AG09309 (cell line): ENCODE measurements at places on chromosomes 16 and 17.
A peak's percentile ranks its signal among the peaks of the same experiment; 100 is the strongest.

DNA sequence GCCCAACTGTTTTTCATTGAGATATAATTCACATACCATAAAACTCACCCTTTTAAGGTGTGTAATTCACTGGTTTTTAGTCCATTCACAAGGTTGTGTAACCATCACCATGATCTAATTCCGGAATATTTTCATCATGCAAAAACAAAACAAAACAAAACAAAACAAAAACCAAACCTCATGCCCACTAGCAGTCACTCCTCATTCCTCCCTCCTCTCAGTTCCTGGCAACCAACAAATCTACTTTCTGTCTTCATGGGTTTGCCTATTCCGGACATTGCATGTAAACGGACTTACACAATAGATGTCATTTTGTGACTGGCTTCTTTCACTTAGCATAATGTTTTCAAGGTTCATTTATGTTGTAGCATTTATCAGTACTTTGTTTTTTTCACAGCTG is 4.5 kb upstream of the NOD2 start:
- DNase-seq = no peak

DNA sequence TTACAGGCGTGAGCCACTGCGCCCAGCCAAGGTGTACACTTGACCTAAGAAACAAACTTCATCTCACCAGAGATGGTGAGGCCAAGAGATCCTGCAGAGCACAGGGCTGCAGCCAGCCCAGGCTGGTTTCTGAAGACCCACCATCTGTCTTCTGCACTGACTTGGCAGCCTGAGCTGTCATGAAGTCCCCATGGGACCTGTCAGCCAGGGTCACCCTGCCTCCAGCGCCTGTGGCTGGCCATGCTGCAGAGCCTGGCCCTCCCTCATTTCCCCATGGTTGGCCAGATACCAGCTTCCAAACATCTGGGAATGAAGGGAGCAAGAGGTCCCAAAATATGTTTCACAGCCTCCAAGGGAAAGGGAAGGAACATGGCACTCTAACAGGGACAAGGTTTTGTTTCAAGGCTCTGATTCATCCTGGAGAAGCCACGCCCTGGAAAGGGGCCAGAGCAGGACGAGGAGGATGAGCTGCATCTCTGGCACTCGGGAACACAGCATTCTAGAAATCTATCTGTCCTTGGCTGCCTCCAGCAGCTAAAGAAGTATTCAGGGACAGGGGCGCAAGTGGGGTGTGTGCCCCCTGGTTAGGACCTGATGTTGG is 45.3 kb downstream of the DDX19A start:
- DNase-seq = peak; percentile 24

GRCh38 chr16:51544851-51545467 is 393.9 kb upstream of the SALL1 start:
- no peak for DNase-seq

DNA sequence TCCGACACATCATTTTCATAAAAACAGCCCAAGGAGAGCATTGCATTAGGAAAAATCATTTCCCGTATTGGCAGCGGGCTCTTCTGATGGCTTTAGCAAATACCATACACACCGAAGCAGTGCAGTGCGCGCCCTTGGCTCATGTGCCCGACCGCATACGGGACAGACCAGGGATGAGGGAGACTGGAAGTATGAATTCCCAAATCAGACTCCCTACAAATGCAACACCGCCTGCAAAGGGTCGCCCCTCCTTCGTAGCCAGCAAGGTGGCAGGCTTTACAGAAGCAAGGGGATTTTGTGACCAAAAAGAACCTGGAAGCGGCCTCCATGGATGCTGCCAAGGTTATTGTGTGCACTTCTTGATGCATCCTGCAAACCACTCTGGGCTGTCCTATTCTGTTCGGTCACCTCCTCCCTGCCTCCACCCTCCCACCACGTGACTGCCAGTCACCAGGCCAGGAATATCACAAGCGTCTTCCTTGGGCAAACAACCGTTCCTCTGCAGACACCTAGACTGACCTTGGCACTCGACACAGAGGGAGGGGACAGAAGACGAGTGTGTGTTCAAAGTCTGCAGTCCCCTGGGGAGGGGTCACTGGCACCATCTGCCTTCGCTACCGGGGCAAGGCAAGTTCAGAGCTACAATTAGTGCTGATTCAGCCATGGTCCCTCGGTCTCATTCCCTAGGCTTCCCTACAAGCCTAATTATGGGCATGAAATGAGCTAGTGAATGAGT is 460.4 kb downstream of the SLC39A11 start:
- no peak for DNase-seq

- DNase-seq = no peak
Measured at GRCh38 chr17:27974531-27975145, 67.8 kb upstream of the NLK start.

- DNase-seq = no peak
Measured at GRCh38 chr17:39702901-39703893, 3.3 kb downstream of the ERBB2 start.

DNA sequence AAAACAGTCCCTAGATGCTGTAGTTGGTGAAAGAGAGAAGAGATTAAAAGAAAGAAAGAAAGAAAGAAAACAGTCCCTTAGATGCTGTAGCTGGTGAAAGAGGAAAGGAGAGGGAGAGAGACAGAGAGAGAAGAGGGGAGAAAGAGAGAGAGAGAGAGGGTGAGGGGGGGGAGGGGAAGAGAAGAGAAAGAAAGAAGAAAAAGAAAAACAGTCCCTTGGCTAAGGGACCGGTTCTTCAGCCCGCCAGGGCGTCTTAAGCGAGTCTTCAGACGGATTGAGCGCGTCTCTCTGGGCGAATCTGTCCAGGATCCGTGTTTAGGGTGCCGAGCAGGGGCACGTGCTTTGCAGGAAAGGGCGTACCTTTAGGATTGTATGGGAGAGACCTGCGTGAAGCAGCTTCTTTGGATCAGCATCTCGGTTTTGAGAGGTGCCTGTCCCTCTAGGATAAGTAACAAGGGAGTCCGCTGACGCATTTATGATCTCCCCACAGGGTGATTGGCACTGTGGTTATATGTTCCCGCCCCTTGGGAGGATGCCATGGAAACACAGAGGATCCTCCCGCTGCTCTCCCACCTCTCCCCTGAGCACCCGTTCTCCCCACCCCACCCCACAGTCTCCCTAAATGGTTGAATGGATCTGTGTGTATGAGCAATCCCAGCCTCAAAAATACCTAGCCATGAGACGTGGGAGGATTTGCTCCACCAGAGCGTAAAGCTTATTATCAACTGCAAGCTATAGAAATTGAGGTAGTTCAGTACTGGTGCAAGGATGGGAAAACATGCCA is 16.7 kb downstream of the GNGT2 start:
- no peak for DNase-seq

GRCh38 chr17:74268558-74268957 is 5.5 kb upstream of the DNAI2 start:
- no peak for DNase-seq

GRCh38 chr17:10744501-10745000 is 14.7 kb upstream of the TMEM220 start:
- no peak for DNase-seq
